ENCODE measurements at places on chromosomes 16 and 17. TPM values are rescaled to one million over a fixed set of nuclear protein-coding genes. Genes with fewer than 3 reads are reported as not detected.

NLRP1 gene
- 354 TPM for total RNA-seq

DNA sequence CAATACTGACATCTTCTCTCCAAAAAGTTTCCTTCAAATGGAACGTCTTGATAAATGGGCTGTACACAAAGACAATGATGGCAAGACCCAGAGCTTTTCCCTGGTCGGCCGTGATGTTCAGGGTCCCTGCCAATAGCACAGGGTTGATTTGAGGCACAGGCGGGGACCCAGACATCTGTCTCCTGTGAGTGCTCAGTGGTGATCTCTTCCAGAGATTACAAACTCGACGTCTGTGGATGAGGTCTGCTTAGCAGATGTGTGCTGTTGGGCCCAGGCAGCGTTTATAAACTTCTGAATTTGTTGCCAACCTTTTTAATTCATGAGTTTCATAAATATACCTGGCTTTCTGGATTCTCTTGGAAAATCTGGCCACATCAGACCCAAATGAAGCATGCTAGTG lies 14.9 kb downstream of the CPPED1 start:
- no peak for DNase-seq

KRT40 gene
- total RNA-seq, result not detected

GRCh38 chr16:7227229-7227721 lies 105.4 kb upstream of the RBFOX1 start:
- DNase-seq, result no peak

MAP2K6 gene
- total RNA-seq, result 12.9 TPM

BLMH gene
- 52.0 TPM for total RNA-seq

DNA sequence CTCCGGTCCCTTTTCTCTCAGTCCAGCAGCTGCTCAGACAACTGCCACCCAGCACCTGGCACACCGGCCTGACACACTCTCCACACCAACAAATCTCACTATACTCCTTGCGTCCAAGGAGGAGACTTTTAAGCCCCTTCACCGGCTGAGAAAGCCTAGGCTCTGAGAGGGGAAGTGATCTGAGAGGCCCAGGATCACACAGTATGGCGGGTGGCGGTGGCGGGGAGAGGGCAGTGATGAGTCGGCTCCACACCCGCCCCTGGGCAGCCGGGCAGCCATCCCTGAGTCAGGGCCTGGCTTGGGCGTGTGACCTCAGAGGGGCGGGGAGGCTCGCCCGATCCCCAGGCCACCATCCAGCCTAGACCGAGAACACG lies 569 bp downstream of the FLII start:
- peak; percentile 37 for DNase-seq

GRCh38 chr17:18261146-18261515 lies 669 bp downstream of the MIEF2 start:
- peak; percentile 27 for DNase-seq

DNA sequence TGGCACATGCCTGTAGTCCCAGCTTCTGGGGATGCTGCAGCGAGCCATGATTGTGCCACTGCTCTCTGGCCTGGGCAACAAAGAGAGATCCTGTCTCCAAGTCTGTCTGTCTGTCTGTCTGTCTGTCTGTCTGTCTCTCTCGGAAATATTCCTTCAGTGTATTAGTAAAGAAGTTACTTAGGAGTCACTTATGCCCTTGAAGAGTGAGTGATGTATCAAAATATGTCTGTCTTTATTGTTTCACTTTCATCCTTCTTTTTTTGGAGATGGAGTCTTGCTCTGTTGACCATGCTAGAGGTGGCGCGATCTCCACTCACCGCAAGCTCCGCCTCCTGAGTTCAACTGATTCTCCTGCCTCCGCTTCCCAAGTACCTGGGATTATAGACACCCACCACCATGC lies 410.5 kb downstream of the WWOX start:
- DNase-seq, result no peak

DNA sequence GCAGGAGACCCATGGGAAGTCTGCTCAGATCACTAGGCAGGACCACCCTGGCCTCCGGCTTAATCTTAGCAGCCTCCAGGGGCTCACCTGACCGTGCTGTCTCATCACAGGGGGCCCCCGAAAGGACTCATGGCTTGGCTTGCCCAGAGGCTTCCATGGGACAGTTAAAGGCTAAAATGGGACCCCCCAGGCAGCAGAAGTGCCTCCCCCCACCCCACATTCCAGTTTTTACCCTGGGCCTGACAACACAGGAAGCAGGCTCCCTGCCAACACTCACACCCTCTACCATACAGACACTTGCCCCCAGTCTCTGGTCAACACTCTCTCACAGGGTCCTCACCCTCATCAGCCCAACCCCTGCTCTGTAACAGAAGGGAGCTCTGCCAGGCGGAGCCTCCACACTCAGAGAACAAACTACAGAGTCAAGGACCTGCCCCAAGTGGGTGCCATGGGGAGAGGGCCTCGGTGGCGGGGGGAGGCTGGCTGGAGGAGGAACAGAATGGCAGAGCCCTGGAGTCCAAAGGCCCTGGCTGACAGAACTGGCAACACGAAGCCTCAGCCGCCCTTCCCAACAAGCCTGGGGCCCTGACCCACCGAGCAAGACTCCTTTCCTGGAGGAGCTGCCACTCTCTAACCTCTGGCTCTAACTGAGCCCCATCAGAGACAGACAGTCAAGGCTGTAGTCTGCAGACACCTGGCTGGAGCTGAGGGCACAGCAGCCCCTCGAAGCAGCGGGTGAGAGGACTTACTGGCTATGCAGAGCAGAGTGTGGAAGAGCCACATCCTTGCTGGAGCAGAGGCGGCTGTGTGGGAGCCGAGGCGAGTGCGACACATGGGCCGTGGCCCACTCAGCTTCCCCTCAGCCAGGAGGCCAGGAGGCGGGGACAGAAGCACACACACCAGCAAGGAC lies at the start of gene ITGAE:
Gene ITGAE, minus strand, starts transcription at position 827 of the 910 bp plus-strand sequence. Its CDS starts 44 bp downstream, at position 783.
- DNase-seq, result no peak

SPNS2 gene
- total RNA-seq, result 0.44 TPM

DNA sequence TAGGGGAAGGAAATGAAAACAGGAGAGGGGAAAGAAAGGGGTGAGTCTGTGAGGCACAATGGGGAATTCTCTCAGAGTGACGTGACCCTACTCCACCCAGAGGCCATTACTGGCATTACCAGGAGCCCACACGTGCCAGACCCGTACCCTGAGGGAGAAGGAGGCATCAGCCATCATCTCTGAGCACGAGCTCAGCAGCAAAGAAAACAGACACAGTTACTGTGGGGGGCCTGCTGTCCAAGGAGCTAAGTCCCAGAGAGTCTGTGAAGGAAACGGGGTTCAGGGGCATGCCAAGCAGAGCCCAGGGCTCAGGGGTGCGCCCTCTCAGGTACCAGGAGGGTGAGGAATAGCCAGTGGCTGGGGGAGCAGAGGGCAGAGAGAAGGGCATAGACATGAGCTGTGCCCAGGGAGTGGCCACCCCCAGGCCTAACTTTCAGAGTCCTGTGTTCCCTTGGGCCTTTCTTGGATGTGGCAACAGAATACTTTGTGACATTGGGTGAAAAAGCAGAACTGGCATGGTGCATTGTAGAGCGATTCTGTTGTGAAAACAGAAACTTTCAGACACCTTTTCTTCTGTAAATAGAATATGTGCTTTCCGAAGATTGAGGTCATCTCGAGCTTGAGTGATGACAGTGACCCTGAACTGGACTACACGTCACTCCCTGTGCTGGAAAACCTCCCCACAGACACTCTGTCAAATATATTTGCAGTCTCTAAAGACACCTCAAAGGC lies 11.3 kb downstream of the TAF1C start:
- no peak for DNase-seq

DNA sequence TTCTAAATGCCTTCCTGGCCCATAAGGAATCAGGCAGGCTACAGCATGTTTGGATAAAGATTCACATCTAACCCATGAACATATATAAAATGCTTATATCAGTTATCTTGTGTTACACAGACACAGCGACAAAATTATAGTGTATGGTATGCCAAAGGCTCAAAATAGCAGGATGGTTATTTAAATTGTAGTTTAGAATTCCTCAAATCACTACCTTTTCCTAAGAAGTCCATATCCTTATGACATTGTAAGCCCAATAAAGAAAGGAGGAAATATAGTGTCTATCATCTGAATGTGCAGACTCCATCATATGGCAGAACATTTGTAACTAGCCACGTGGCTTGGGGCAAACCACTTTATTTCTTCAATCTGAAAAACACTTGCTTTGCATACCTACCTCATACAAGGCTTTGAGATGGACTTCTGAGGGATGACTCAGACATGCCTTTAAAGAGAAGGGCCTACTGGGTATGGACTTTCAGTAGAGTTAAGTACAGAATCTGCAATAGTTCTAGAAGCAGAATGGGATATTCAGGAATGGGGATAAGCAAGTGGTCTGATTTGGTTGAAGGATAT lies 12.1 kb upstream of the DHX8 start:
- no peak for DNase-seq

- DNase-seq, result no peak
Observed at GRCh38 chr16:53982631-53983042, 278.7 kb downstream of the FTO start.

ACSM2A gene
- total RNA-seq, result not detected

BEAN1 gene
- total RNA-seq, result not detected

CLEC19A gene
- total RNA-seq, result not detected

- no peak for DNase-seq
Observed at GRCh38 chr16:51657848-51658247, 506.8 kb upstream of the SALL1 start.

MYL11 gene
- not detected for total RNA-seq

EDC4 gene
- total RNA-seq, result 136 TPM

GRCh38 chr16:87216841-87217275 lies 100.3 kb downstream of the C16orf95 start:
- no peak for DNase-seq

KLHL11 gene
- 21.6 TPM for total RNA-seq

DNA sequence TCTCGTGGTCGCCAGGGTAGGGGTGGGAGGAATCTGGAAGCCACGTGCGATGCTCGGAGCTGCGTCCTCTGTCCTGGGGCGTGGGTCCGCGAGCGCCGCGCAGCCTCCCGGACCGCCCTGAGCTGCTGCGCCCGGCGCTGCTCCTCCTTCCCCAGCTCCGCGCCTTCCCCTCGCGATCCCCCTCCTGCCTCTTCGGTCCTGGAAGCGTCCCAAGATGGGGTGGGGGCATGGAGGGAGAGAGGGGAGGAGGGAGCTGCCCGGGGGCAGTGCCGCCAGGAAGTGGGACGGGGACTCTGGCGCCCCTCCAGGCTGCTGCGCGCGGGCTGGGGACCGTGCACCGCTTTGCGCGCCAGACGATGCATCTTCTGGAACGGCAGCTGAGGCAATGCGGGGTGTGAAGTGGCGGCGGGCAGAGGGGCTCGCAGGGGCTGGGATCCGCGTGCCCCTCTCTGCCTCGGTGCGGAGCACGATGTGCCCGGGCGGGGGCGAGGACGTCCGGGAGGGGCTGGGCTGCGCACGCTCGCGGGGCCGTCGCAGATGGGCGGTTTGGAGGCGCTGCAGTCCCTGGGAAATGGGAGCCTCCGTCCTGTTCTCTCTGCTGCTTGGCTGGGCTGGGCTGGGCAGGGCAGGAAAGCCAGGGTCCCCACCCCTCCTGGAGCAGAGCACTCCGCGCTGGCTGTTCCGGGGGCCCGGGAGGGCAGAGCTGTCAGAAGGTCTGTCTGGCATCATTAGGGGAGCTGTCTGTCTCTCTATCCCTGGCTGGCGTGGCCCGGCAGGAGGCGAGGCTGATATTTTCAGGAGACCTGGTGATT lies 388.0 kb downstream of the SEC14L1 start:
- no peak for DNase-seq

Data from naive thymus-derived CD8-positive, alpha-beta T cell (primary cell).